ENCODE measurements at places on chromosomes 1 and 21.

DNA sequence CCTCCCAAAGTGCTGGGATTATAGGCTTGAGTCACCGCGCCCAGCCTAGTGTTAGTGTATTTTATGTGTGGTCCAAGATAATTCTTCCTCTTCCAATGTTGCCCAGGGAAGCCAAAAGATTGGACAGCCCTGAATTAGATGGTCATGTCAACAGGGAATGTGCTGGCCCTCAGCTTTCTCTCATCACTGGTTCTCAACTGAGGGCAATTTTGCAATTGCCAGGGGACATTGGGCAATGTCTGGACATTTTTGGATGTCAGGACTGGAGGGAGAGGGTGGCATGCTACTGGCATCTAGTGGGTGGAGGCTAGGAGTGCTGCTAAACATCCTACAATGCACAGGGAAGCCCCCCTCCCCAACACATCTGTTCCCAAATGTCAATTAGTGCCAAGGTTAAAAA, 95.0 kb downstream of the LAMC2 start:
- DNase-seq, result no peak

GRCh38 chr1:218034468-218034867, 250.6 kb upstream of the RRP15 start:
- no peak for DNase-seq

DNA sequence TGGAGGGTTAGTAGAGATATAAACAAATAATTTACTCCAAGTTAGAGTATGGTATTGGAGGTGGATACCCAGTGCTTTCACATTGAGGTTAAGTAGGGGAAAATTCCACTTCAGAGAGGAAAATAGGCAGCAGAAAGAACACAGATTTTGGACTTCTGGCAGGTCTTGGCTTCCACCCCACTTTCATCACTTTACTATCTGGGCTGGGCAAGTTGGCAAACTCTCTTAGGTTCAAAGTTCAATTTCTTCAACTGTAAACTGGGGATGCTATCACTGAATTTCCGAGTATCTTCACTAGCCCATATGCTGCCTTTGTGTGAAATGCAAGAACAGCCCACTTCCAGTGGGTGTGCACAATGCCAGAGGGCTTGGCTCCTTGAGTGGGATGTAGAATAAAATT, 214.9 kb downstream of the GABPA start:
- no peak for DNase-seq

- DNase-seq, result no peak
Observed at GRCh38 chr1:69077633-69078032, 490.1 kb upstream of the LRRC7 start.

Data from large intestine (tissue), 12 donors.